ENCODE measurements at places on chromosomes 12 and 14. TPM values are rescaled to one million over a fixed set of nuclear protein-coding genes. Genes with fewer than 3 reads are reported as not detected.

The COCH gene
- 9.9 TPM for total RNA-seq

The SSPN gene
- 50.9 TPM for total RNA-seq

The KLHDC1 gene
- 11.4 TPM for total RNA-seq

The RNF212B gene
- total RNA-seq, result not detected

The FGF6 gene
- not detected for total RNA-seq

The CCND2 gene
- 153 TPM for total RNA-seq

The INHBC gene
- total RNA-seq, result not detected

The IGF1 gene
- total RNA-seq, result 44.0 TPM

- H3K27me3 ChIP-seq, result no peaks in the 10 kb centered on the region
- H3K4me1 ChIP-seq, result peaks cover 3% of the 10 kb centered on the region
- peak overlapping the region; percentile 59 for H3K4me3 ChIP-seq
- no peaks in the 10 kb centered on the region for H3K36me3 ChIP-seq
- DNase-seq, result no peak
These were observed 24.3 kb upstream of the HSPB8 start for GRCh38 chr12:119154435-119154818.

- no peak overlapping the region for H3K27ac ChIP-seq
- H3K4me1 ChIP-seq, result no peaks in the 10 kb centered on the region
- H3K4me3 ChIP-seq, result peak overlapping the region; percentile 99
- H3K36me3 ChIP-seq, result no peaks in the 10 kb centered on the region
- no peaks in the 10 kb centered on the region for H3K27me3 ChIP-seq
These were observed 722 bp downstream of the FAM234B start for GRCh38 chr12:13044906-13045299.

DNA sequence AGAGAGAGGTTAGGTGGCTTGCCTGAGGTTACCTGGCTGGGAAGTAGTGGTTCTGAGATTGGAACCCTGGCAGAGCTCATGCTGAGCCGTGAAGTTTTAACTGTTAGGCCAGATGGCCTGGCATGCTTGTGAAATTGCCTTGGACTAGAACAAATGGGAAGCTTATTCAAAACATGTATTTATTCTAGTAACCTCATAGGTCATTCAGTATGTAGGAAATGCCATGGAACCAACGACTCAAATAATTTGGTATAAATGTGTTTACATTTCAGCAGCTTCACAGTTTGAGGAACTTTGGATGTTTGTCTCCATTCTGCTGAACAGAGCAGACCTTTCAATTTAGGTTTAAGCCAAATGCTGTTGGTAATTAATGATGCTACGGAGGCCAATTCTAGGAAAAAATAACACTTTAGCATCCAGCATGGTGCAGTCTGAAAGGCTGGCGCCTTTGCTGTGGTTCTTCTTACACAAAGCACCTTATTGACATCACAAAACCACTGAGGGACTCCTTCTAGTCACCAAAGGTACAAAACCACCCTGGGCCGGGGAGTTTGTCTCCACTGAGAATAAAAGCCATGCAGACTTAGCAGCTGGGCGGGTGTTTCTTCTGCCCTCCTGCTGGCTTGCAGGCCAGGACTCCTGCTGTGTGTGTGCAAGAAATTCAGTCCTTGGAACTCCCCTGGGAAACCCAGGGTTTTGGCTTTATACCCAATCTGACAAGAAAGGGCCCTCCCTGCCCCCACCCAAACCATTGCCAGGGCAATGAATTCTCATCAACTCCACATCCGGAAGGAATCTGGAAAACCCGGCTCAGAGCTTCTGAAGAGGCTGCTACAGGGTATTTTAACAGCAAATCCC is 64.2 kb downstream of the ELK3 start:
- H3K4me1 ChIP-seq, result peaks cover 28% of the 10 kb centered on the region
- H3K27me3 ChIP-seq, result no peaks in the 10 kb centered on the region
- no peaks in the 10 kb centered on the region for H3K36me3 ChIP-seq
- no peak overlapping the region for H3K27ac ChIP-seq
- H3K4me3 ChIP-seq, result no peak overlapping the region
